Endothelial cell of umbilical vein (primary cell): ENCODE measurements at places on chromosomes 13 and 19. TPM values are rescaled to one million over a fixed set of nuclear protein-coding genes. Genes with fewer than 3 reads are reported as not detected.

GRCh38 chr19:7442423-7442822 lies 46.4 kb downstream of the PEX11G start:
- no peak overlapping the region for H3K27ac ChIP-seq
- no peak for DNase-seq
- H3K4me3 ChIP-seq: no peak overlapping the region
- H3K36me3 ChIP-seq: no peaks in the 10 kb centered on the region
- H3K4me1 ChIP-seq: no peaks in the 10 kb centered on the region

DNA sequence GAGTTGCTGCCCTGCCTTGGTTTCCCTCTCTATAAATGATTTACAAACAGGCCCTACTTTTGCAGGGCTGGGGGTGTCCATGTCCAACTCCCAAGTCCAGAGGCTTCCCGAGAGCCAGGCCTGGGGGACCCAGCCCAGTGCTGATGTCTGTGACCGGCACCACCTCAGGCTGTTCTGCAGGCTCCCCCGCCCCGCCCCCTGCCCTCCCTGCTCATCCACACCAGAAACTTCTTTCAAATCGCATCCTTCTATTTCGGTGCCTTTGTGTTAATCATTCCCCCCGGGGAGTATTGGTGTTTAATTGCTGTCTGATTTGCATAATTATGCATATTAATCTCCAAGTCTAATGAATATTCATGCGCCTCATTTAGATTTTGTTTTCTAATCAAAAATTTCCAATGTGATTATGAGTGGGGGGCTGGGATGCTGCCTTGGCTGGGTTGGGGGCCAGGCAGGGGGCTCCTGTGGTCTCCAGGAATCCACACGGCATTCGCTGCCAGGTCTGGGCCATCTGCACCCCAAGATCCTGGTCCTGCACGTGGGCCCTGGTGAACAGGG lies 19.1 kb downstream of the TCF3 start:
- no peak for DNase-seq
- H3K27ac ChIP-seq: no peak overlapping the region
- no peaks in the 10 kb centered on the region for H3K27me3 ChIP-seq

GRCh38 chr19:15120135-15121026 lies 13.2 kb downstream of the SYDE1 start:
- no peak for DNase-seq
- H3K27ac ChIP-seq: no peak overlapping the region
- peaks cover 15% of the 10 kb centered on the region for H3K36me3 ChIP-seq
- H3K27me3 ChIP-seq: no peaks in the 10 kb centered on the region
- H3K4me3 ChIP-seq: no peak overlapping the region
- no peaks in the 10 kb centered on the region for H3K4me1 ChIP-seq

- no peak overlapping the region for H3K4me3 ChIP-seq
- H3K4me1 ChIP-seq: no peaks in the 10 kb centered on the region
- DNase-seq: no peak
- H3K36me3 ChIP-seq: no peaks in the 10 kb centered on the region
- no peaks in the 10 kb centered on the region for H3K27me3 ChIP-seq
Observed at GRCh38 chr13:85537601-85538000, 261.6 kb downstream of the SLITRK6 start.

DNA sequence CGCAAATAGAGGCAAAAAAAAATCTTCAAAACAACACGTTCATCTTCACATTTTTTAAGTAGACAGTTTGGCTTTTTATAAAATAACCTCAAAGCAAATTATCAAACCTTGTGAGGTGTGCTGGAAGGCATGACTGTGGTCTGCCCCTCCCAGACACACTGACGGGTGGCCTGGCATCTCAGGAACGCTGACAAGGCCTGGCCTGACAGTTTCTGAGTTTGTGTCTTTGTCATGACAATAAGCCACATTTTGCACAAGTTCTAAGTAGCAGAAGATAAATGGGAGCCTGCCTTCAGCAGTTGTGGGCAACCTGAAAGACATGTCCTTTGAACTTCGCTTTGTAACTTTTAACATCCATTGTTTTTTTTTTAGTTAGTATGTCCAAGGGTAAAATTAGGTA lies 38.5 kb downstream of the SOX21 start:
- H3K27ac ChIP-seq: no peak overlapping the region
- H3K36me3 ChIP-seq: no peaks in the 10 kb centered on the region
- H3K27me3 ChIP-seq: peaks cover 22% of the 10 kb centered on the region
- no peak for DNase-seq

GRCh38 chr19:41671486-41671885 lies 16.6 kb downstream of the CEACAM7 start:
- H3K27me3 ChIP-seq: peaks cover 4% of the 10 kb centered on the region
- no peak overlapping the region for H3K4me3 ChIP-seq
- no peak for DNase-seq
- H3K4me1 ChIP-seq: no peaks in the 10 kb centered on the region

GRCh38 chr19:47509170-47509847 lies 5.6 kb downstream of the NAPA start:
- no peak overlapping the region for H3K4me3 ChIP-seq
- no peak for DNase-seq
- no peaks in the 10 kb centered on the region for H3K36me3 ChIP-seq
- peaks cover 28% of the 10 kb centered on the region for H3K4me1 ChIP-seq
- no peak overlapping the region for H3K27ac ChIP-seq

DNA sequence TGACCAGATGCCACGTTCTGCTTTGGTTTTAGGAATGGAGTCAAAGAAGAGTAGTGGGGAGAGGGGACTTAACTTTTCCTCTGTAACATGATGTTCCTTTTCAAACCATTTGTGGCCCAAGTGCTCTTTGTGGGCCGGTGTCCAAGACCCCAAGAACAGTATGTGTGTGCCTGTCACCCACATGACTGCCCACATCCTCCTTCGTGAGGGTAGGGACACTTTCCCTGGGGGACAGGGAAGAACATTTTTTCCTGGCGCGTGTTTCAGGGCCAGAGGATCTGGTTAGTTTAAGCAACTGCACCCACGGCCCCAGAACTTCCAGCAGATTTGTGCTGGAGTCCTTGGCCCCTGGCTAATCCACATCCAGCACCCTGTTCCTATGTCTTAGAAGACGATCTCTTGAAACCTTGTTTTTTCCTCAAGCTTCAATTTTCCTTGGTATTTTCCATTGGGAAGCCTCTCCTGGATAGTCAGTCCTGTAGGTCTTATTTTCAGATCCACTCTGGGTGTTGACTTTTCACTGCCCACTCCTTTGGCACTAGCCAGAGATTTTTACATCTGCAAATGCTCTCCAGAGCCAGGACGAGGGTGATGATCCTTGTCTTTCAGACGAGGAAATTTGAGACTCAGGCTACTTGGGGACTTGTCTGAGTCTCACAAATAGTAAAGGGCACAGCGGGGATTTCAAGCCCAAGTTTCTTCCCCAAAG lies 10.8 kb upstream of the CCDC97 start:
- H3K27me3 ChIP-seq: no peaks in the 10 kb centered on the region
- no peak overlapping the region for H3K4me3 ChIP-seq
- H3K4me1 ChIP-seq: no peaks in the 10 kb centered on the region
- peaks cover 79% of the 10 kb centered on the region for H3K36me3 ChIP-seq
- no peak for DNase-seq

- H3K4me1 ChIP-seq: peaks cover 24% of the 10 kb centered on the region
- DNase-seq: peak; percentile 40
- H3K4me3 ChIP-seq: peak within 1 kb of the TSS; percentile 39
- H3K27ac ChIP-seq: no peak within 1 kb of the TSS
- peaks cover 9% of the 10 kb centered on the region for H3K36me3 ChIP-seq
Observed at GRCh38 chr19:7926021-7926726, at the start of gene CTXN1. Gene CTXN1 (minus strand): TSS chr19:7926135. CDS start chr19:7925538, 597 bp downstream.

- H3K4me1 ChIP-seq: no peaks in the 10 kb centered on the region
- DNase-seq: no peak
- no peaks in the 10 kb centered on the region for H3K36me3 ChIP-seq
- H3K27ac ChIP-seq: no peak overlapping the region
- H3K27me3 ChIP-seq: no peaks in the 10 kb centered on the region
Observed at GRCh38 chr19:32176591-32176990, 168.8 kb upstream of the ZNF507 start.

- H3K4me3 ChIP-seq: no peak overlapping the region
- H3K36me3 ChIP-seq: no peaks in the 10 kb centered on the region
- no peaks in the 10 kb centered on the region for H3K4me1 ChIP-seq
Observed at GRCh38 chr13:27391471-27391870, 32.9 kb upstream of the GTF3A start.

The CD209 gene
- total RNA-seq: not detected in 2 replicates

The ADGRE3 gene
- total RNA-seq: not detected in 2 replicates

The ZNF497 gene
- total RNA-seq: 0.42 and 1.3 TPM in 2 replicates

The SOX21 gene
- total RNA-seq: not detected in 2 replicates

The SLC25A23 gene
- total RNA-seq: 33.5 and 37.6 TPM in 2 replicates
